ENCODE measurements at places on chromosomes 2 and 18. TPM values are rescaled to one million over a fixed set of nuclear protein-coding genes. Genes with fewer than 3 reads are reported as not detected.

DNA sequence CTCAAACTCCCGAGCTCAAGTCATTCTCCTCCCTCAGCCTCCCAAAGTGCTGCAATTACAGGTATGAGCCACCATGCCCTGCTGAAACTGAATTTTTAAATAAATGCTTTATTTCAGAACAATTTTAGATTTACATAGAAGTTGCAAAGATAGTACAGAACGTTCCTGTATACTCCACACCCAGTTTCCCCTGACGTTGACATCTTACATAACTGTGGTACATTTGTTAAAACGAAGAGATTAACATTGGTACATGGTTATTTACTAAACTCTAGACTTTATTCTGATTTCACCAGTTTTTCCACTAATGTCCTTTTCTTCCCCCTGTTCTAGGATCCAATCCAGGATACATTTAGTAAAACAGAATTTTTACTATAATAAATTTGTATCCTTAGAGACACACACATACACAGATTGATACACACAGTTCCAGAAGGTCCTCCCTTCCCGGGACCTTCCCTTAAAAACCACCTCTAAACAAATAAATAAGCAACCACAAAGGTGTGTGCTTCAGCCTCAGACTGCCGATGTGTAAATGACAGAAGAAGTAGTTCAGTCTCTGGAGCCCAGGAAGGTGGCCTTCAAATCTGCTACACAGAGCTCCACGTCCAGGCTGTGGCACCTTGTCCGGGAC lies 6.9 kb downstream of the NEU2 start:
- H3K36me3 ChIP-seq = no peaks in the 10 kb centered on the region
- no peak overlapping the region for H3K4me3 ChIP-seq
- no peaks in the 10 kb centered on the region for H3K27me3 ChIP-seq

GRCh38 chr2:193584522-193584938 lies 1389.8 kb upstream of the TMEFF2 start:
- H3K4me3 ChIP-seq = no peak overlapping the region
- no peaks in the 10 kb centered on the region for H3K27me3 ChIP-seq
- H3K36me3 ChIP-seq = no peaks in the 10 kb centered on the region
- no peaks in the 10 kb centered on the region for H3K4me1 ChIP-seq
- no peak overlapping the region for H3K27ac ChIP-seq

- no peaks in the 10 kb centered on the region for H3K36me3 ChIP-seq
- no peaks in the 10 kb centered on the region for H3K4me1 ChIP-seq
- H3K4me3 ChIP-seq = no peak overlapping the region
- H3K27ac ChIP-seq = no peak overlapping the region
- H3K27me3 ChIP-seq = no peaks in the 10 kb centered on the region
These were observed 327.1 kb downstream of the CCDC178 start for GRCh38 chr18:33113416-33113815.

- no peak overlapping the region for H3K4me3 ChIP-seq
- peak overlapping the region; percentile 32 for H3K27ac ChIP-seq
- no peaks in the 10 kb centered on the region for H3K27me3 ChIP-seq
These were observed 41.0 kb downstream of the LPIN2 start for GRCh38 chr18:2971741-2972552.

GRCh38 chr18:54279477-54280219 lies 10.3 kb downstream of the POLI start:
- DNase-seq = no peak
- no peaks in the 10 kb centered on the region for H3K27me3 ChIP-seq
- no peaks in the 10 kb centered on the region for H3K36me3 ChIP-seq
- H3K4me3 ChIP-seq = no peak overlapping the region
- no peak overlapping the region for H3K27ac ChIP-seq

DNA sequence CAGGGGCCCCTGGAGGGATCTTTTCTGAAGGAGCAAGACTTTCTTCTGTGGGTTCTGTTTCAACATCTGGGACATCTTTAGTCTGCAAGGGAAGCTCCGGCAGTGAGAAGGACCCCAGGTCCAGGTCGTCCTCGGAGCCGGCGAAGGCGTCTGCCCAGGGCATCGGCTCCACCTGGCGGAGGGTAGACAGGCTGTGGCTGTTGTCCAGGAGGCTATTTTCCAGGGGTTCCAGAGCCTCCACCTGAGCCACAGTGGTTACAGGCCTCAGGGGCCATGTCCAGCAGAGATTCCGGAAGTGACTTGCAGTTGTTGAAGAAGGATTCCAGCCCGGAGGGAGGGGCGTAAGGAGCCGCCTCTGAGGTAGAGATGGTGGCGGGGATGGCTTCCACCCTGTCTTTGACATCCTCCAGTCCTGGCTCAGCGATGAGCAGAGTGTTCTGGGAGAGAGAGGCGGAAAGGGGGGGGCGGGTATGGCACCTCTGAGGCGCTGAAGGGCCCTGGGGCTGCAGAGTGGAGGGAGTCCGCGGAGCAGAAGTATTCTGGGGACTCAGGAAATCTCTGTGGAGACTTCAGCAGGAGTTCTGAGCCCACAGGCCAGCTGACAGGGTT lies 891.3 kb upstream of the LRRTM1 start:
- no peaks in the 10 kb centered on the region for H3K36me3 ChIP-seq
- no peak overlapping the region for H3K4me3 ChIP-seq
- no peaks in the 10 kb centered on the region for H3K4me1 ChIP-seq
- DNase-seq = no peak
- no peaks in the 10 kb centered on the region for H3K27me3 ChIP-seq

The PRSS56 gene
- not detected for total RNA-seq

The VIL1 gene
- 0.51 TPM for total RNA-seq

The C1QL2 gene
- total RNA-seq = not detected

The AMER3 gene
- not detected for total RNA-seq

Data from uterus (tissue), 4 donors.